ENCODE measurements at places on chromosomes 3 and 15.

DNA sequence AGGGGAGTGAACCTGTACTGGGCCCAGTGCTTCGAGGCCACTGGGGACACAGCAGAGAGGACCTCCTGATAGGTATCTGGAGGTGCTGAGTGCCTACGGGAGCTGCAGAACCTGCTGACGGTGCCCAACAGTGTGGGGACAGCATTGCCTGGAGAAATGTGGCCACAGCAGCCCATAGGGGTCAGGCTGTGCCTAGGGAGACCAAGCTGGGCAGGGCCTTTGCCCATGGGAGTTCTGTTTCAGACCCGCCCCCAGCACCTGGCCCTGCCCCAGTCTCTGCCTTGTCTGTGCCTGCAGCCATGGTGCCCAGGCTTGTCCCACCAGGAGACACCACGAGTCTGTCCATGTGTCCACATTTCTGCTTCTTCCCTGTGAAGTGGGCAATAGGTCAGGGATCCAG, 15.3 kb upstream of the RPL32 start:
- no peak for DNase-seq

- DNase-seq: no peak
Measured at GRCh38 chr15:36110659-36110993, 468.8 kb upstream of the CDIN1 start.

DNA sequence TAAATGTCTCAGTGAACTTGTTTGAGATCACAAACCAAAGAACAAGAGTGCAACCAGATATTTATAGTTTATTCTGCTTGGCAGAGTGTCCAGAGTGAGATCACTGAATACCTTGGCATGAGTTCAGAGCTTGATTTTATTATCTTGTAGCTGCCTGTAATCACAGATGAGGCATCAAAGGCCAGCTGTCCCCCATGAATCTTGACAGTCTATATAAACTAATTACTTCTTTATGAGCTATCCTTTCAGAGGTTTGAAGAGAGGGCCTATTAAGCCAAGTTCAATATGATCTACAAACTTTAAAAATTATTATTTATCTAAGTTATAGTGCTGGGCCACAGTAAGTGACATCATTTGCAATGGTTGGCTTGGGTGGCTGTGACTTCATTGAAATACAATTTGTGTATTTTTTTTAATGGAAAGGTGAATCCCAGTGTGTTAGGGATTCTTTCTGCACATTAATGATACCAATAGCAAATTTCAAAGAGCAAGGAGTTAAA, 251.5 kb downstream of the CLSTN2 start:
- DNase-seq: no peak

- no peak for DNase-seq
Measured at GRCh38 chr3:49609314-49609713, 55.0 kb downstream of the BSN start.

- DNase-seq: no peak
Measured at GRCh38 chr3:150222691-150223489, 185.2 kb upstream of the TSC22D2 start.

DNA sequence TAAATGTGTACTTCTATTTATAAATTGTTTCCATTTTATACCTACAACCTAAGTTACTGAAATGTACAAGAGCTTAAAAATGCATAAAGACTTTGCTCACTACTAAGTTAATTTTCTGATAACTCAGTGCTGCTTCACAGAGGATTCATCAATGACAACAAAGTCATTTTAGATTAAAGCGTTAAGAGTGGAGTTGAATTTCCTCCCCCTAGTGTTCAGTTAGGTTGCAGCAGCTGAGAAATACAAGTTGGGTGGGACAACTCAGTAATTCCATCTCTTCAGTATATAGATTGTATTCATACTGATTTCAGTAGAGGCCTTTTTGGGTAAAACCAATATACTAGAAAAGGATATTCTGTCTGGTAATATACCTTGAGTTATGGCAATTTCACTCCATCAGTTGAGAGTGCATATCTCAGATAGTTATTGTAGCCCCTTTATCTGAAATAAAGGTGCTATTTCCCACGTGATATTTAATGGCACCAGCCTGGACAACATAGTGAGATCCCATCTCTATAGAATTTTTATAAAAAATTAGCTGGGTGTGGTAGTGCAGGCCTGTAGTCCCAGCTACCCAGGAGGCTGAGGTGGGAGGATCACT, 6.9 kb upstream of the RPL35A start:
- peak; percentile 28 for DNase-seq

GRCh38 chr3:160403028-160403545, 3.6 kb downstream of the SMC4 start:
- no peak for DNase-seq

- DNase-seq: no peak
Measured at GRCh38 chr3:129248286-129248979, 973 bp upstream of the COPG1 start.

DNA sequence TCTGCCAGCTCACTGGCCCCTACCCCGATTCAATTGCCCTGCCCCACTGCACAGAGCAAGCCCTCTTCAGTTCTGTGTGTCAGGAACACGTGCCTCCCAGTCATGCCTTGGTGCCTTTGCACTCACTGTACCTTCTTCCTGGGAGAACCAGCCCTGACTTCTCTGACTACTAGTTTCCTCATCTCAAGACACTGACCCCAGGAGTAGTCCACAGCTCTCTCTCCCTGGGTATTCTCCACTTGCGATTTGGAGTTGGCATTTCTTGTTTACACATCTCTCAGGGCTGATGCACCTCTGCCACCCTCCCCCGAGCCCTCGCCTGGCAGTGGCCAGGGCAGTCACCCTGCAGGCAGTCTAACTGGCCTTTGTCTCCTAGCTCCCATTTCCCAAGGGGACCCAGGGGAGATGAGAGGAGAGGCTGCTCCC, 5.7 kb downstream of the CISH start:
- no peak for DNase-seq

- DNase-seq: no peak
Measured at GRCh38 chr15:58932710-58933280, 684 bp downstream of the SLTM start.

- no peak for DNase-seq
Measured at GRCh38 chr3:25884981-25885380, 95.1 kb downstream of the OXSM start.

- DNase-seq: no peak
Measured at GRCh38 chr3:85142626-85143025, 183.8 kb downstream of the CADM2 start.

- no peak for DNase-seq
Measured at GRCh38 chr3:69972672-69973071, 26.9 kb upstream of the SAMMSON start.

DNA sequence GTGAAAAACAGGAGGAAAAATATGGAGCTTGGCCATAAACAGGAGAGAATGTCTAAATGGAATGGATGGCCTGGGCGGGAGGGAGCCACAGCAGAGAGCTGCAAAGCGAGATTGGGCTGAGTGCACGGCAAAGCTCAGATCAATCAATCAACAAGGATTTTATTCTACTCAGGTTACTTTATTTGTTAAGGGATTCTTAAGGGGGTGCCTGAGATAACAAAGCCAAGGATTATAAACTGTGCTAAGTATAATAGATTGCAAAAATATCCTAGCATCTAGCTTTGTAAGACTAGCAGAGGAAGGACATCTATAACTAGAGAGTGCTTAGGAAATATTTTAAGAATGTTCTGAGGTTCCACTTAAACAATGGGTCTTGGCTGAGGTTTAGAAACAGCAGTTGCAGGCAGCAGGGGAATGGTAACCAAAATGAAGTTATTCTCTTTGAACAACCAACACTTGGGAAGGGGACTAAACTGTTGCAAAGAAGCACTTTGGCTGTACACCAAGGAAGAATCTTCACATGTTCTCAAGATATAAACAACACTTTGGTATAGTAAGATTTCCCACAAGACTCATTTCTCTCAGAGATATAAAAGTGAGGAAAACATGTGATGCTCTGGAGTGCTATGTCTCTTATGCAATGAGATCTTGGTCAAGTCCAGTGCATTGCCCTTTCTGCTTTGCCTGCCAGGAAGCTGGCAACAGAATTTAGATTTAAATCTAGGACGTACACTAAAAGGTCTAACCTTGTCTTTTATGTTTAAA, 35.5 kb downstream of the TMEM212 start:
- no peak for DNase-seq

GRCh38 chr15:58741032-58741431, 8.5 kb downstream of the ADAM10 start:
- DNase-seq: no peak

DNA sequence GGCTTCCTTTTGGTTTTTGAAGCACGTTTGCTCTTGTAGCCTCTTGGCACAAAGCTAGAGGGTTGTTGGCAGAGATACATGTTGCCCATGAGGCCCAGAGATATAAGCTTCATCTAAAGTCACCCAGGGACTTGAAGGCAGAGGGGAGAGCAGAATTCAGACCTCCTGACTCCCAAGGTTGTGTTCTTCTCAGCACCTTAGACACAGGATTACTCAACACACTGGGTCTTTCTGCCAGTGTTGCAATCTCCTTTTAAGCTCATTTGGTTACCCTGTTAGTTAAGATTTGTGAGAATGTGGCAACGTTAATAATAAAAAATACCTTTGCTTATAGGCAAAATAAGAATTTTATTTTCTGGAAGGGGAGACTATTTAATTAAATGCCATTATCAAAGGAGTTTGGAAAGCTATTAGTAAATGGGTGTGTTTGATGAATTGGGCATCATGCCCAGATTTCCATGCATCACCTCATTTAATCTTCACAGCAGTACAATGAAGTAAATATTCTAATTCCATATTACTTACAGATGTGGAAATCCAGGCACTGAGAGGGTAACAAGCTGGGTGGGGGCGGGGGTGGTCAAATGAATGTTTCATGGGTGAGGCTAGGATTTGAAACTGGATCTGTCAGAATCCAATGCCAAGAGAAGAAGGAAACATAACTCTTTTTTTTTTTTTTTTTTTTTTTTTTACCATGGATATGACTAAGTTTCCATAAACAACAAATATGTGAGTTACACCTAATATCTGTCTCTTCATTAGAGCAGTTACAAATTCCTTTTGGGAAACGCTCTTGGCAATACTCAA, 183.3 kb downstream of the NR1D2 start:
- no peak for DNase-seq

- no peak for DNase-seq
Measured at GRCh38 chr3:10374311-10374710, 53.4 kb upstream of the SEC13 start.
